Activated CD8-positive, alpha-beta T cell treated with anti-CD3 and anti-CD28 coated beads, Interleukin-2, amount 10 ng/mL, durations not matched to agents 7 days and 5 days (primary cell): ENCODE measurements at places on chromosomes 11 and 22. TPM values are rescaled to one million over a fixed set of nuclear protein-coding genes. Genes with fewer than 3 reads are reported as not detected.
A peak's percentile ranks its signal among the peaks of the same experiment; 100 is the strongest.

- no peak overlapping the region for H3K4me3 ChIP-seq
- no peak overlapping the region for H3K27ac ChIP-seq
- no peaks in the 10 kb centered on the region for H3K36me3 ChIP-seq
- H3K4me1 ChIP-seq: peaks cover 4% of the 10 kb centered on the region
- DNase-seq: no peak
Observed at GRCh38 chr11:75237050-75237449, 3.5 kb upstream of the TPBGL start.

DNA sequence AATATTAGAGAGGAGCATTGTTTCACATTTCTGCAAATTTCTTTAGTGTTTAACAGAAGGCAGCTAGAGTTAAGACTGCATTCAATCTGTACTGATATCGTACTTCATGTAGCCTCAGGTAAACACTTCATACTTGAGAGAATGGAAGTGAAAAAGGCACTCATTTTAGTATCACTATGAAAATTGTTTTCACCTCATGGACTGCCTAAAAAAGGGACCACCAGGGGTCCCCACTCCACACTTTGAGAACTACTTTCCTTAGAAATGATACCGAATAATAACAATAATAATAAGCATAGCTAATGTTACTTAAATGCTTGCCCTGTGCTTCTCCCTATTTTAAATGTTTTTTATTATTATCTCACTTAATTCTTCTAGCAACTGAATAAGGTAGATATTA lies 95.1 kb downstream of the BLID start:
- H3K27ac ChIP-seq: no peak overlapping the region
- H3K4me3 ChIP-seq: no peak overlapping the region
- H3K27me3 ChIP-seq: no peaks in the 10 kb centered on the region
- DNase-seq: no peak
- no peaks in the 10 kb centered on the region for H3K4me1 ChIP-seq

GRCh38 chr11:81449588-81450156 lies 1284.0 kb downstream of the FAM181B start:
- H3K4me3 ChIP-seq: no peak overlapping the region
- H3K27ac ChIP-seq: no peak overlapping the region
- no peaks in the 10 kb centered on the region for H3K4me1 ChIP-seq
- H3K27me3 ChIP-seq: no peaks in the 10 kb centered on the region
- no peak for DNase-seq

DNA sequence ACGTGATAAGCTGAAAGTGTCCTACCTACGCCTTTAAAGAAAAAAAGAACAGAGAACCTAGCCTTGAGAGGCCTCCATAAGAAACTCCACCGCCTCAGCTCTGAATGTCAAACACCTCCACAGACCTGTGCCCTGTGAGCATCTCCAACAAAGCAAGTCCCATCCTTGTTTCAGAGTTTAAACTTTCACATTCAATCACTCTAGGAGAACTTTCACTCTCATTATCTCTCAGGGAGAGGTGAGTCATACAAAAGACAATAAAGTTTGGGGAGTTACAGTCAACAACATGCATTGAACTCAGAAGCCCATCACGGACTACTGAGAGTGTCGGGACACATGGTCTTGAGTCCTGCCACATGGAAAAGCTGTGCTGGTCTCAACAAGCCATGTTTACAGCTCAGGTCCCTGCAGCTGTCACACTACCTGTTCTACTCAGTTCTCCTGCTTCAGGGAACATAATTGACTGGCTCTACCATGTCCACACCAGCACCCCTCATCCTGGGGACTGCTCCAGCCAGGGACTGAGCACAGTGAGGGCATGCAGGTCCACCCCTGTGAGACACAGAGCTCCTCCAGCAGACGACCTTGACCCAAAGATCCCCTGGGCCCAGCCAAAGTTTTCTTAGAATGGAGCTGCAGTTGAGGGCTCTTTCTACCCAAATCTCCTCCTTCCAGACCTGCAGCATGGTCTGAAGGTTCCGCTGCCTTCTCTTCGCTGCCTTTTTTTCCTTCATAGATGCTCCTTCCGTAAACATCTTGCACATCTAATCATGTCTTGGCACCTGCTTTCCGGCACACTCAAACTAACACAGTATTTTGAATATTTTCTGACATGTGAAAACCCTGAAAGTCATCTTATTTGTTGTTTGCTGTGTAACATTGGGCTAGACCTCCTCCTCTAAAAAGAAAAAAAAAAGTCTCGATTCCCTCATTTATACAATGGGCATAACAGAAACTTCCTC lies 114.9 kb downstream of the ETS1 start:
- H3K36me3 ChIP-seq: peaks cover 97% of the 10 kb centered on the region
- DNase-seq: peak; percentile 69
- no peaks in the 10 kb centered on the region for H3K27me3 ChIP-seq
- H3K4me1 ChIP-seq: peaks cover 98% of the 10 kb centered on the region

SLCO2B1 gene
- total RNA-seq: not detected

CRYBA4 gene
- total RNA-seq: not detected

TRPM5 gene
- total RNA-seq: not detected

KCNJ11 gene
- total RNA-seq: 5.7 TPM

PATE2 gene
- total RNA-seq: not detected
